ENCODE measurements at places on chromosomes 4 and X.

DNA sequence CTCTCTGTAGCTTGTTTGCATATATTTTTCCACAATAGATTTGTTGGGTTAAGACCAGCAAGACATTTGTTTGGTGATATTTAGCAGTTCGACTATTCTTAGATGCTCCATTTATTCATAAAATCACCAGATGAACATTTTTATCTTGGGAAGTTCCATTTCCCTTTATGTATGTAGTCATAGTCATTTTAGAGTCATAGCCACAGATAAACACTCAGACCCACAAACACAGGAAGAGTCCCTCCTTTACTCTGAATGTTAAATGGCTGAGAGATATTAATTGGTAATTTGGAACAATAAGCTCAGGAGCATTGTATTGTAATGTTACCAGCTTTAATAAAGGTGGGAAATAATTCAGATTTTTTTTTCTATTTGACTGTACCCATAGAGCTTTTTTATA lies 1608.7 kb downstream of the STIM2 start:
- no peak for DNase-seq

GRCh38 chr4:173924561-173924960 lies 358.9 kb downstream of the FBXO8 start:
- DNase-seq = no peak

GRCh38 chrX:107996124-107996523 lies 14.0 kb upstream of the TEX13B start:
- no peak for DNase-seq

DNA sequence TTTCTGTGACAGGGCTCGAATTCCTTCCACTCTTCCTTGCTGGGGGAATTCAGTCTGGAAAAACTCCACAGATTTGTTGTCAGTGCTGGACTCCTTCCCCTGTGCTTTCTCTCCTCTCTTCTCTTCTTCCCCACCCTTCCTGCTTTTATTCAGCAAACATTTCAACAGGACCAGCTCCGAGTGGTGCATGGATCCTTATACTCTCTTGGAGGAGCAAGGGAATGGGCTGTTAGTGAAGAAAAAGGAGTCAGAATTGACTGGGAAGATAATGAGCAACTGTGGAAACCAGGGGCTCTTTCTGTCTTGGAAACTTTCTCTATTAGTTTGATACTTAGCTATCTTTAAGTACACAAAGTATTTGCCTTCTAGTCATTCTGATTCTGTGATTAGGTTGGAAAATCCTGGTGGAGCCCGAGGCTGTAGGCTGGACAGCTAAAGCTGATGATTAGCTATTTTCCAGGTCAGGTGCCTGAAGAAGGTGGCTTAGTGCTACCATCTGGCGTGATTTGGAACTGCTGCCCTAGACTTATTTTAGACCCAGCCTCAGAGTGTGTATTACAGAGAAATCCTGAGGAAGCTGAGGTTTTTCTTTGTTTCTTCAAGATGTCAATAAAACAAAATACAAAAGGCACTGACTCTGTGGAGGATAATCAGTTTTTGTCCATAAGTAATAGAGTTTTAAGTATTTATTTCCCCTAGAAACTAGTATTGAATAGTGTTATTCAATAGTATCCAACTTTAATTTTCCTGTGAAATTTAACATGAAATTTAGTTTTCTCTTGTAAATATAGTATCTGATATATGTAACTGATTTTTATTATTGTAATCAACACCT lies 38.4 kb downstream of the NAP1L5 start:
- peak; percentile 22 for DNase-seq

Measured in NCI-H1436 (cell line).